Natural killer cell treated with Interleukin-12 subunit alpha and Interleukin-12 subunit beta and Interleukin-15 and Interleukin-18, amount 100 ng/mL, for 72 hours (primary cell): ENCODE measurements at places on chromosomes 4 and X. TPM values are rescaled to one million over a fixed set of nuclear protein-coding genes. Genes with fewer than 3 reads are reported as not detected.

DNA sequence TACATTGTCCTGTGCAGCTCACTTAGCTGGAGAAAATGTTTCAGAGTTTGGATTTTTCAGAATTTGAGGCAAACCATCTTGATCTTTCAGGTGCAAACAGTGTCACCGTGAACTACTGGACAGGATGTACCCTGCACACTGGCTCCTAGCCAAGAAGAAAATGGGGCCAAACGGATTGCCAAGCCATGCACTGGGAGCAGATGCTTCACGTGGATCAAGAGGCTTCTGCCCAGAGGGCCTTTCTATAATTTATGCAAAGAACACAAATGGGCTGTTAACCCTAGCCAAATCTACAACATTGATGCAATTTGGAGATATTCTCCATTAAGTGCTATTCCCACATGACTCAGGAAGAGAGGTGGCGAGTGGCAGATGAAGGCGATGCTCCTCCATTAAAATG is 46.9 kb upstream of the ATP8A1 start:
- DNase-seq = no peak

GRCh38 chr4:57424232-57424897 is 314.2 kb upstream of the IGFBP7 start:
- DNase-seq = no peak

- DNase-seq = no peak
Measured at GRCh38 chrX:120358737-120359456, 3.0 kb upstream of the ATP1B4 start.

GRCh38 chrX:53251307-53251706 is 26.3 kb upstream of the KDM5C start:
- DNase-seq = no peak

DNA sequence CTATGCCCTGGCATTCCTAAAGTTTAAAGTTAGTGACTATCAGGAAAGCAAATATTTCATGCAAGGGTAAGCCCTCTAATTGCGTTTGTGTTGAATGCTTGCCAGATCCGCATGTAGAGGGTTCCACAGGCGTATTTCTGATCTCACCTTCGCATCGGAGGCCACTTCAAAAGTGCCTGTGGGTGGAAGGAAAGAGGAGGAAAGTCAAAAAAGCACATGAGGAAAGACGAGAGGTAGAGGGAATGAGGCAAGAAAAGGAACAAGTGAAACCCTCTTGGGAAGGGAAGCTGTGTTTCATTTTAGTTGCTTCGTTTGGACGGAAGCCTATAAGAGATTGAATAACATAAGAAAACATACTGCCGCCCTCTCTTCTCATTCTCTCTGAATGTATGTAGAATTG is 628.8 kb downstream of the SPRY1 start:
- DNase-seq = no peak

DNA sequence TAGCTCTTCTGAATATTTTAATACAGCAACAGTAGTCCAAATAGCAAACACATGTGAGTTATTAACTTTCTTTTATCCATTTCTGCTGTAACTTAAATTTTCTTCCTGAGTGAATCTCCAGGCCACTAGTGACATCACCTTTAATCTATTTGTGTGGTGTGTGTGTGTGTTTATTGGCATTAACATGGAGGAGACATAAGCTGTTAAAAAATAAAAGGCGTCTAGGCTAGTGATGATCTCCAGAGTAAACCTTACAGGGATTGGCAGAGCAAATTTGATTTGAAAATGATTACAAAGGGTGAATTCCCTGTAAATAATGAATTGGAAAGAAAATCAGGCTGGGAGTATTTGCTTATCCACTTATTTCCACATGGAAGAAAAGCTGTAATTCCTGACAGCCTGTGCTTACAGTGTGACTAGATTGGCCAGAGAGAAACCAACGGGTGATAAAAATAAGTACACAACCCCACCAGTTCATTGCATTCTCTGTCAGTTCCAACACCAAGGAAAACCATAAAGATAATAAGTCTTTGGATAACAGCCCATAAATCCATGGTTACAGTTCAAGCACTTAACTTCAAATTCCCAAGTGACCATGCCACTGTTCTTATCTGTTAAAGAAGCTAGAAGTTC is 186.1 kb downstream of the ENOX2 start:
- DNase-seq = no peak

DNA sequence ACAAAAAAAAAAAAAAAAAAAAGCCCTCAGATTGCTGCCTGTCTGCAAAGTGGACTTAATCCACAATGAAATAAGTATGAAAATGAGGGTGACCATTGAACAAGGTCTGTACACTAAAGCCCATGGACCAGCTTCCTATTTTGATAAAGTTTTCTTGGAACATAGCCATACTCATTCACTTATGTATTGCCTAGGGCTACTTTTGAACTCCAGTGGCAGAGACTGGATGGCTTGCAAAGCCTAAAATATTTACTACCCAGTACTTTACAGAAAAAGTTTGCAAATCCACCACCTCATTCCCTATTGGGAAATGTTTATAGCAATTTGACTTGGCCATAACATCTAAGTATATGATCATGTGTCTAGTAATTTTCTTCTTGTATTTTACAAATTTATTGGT is 481.7 kb downstream of the NAF1 start:
- DNase-seq = no peak

DNA sequence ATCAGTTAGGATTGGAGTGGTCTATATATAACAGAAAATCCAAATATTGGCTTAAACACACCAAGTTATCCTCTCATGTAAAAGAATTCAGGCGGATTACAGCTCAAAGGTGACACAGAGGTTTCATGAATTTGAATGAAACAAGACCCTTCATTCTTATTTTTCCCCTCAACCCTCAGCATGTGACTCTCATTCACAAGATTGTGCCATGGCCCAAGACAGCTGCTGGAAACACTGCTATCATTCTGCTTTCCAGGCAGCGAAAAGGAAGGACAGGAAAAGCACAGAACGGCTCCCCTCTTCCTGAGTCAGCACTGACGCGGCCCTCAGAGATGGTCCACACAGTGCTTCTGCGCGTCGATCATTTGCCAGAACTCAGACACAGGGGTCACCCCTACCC is 891.0 kb upstream of the FRG1 start:
- no peak for DNase-seq

The RTL9 gene
- total RNA-seq = not detected
